ENCODE measurements at places on chromosomes 1 and 21.

DNA sequence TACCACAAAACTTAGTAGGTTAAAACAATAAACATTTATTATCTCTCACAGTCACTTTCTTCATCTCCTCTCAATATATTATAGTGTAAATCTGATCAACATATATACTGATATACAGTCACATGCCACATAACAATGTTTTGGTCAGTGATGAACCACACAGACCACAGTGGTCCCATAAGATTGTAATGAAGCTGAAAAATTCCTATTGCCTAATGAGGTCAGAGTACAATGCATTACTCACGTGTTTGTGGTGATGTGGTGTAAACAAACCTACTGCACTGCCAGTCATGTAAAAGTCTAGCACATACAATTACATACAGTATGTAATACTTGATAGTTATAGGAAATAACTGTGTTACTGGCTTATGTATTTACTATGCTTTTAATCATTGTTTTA lies 30.1 kb downstream of the OLFML3 start:
- DNase-seq = no peak

GRCh38 chr21:41373253-41373652 lies 11.4 kb downstream of the MX2 start:
- DNase-seq = no peak

DNA sequence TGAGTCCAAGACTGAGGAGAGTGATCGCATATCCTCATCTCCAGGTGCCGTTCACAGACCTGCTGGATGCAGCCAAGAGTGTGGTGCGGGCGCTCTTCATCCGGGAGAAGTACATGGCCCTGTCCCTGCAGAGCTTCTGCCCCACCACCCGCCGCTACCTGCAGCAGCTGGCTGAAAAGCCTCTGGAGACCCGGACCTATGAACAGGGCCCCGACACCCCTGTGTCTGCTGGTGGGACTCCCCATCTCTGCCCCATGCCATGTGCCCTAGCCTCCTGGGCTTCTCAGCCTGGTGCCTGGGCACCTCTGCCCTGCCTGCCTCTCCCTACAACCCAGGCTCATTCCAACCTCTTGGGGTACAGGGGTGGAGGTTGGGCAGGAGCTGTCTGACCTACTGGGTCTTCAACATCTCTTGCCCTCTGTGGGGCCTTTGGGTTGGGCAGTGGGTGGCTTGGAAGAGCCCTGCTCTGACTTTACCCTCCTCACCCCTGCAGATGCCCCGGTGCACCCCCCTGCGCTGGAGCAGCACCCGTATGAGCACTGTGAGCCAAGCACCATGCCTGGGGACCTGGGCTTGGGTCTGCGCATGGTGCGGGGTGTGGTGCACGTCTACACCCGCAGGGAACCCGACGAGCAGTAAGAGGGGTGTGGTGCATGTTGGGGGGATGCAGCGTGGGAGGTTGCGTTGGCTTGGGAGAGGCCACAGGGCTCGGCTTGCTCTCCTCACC lies 7.2 kb downstream of the AMPD2 start:
- no peak for DNase-seq

- DNase-seq = no peak
These were observed 7.1 kb upstream of the NSUN4 start for GRCh38 chr1:46333300-46334029.

DNA sequence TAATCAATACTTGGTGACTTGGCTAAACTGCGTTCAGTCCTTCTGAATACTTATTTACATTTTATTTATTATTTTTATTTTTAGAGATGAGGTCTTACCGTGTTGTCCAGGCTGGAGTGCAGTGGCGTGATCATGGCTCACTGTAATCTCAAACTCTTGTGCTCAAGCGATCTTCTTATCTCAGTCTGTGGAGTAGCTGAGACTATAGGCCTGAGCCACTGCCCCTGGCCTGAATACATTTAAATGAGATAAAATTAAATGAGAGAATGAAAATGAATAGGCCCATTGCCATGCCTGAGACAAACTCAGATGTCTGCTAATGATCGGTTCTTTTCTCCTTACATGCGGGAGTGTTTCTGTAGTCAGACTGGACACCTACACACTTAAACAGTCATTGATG lies 86.0 kb downstream of the GALNT2 start:
- no peak for DNase-seq

GRCh38 chr1:18599086-18599485 lies 31.6 kb upstream of the PAX7 start:
- DNase-seq = no peak

GRCh38 chr1:185672719-185673360 lies 61.4 kb upstream of the HMCN1 start:
- no peak for DNase-seq

DNA sequence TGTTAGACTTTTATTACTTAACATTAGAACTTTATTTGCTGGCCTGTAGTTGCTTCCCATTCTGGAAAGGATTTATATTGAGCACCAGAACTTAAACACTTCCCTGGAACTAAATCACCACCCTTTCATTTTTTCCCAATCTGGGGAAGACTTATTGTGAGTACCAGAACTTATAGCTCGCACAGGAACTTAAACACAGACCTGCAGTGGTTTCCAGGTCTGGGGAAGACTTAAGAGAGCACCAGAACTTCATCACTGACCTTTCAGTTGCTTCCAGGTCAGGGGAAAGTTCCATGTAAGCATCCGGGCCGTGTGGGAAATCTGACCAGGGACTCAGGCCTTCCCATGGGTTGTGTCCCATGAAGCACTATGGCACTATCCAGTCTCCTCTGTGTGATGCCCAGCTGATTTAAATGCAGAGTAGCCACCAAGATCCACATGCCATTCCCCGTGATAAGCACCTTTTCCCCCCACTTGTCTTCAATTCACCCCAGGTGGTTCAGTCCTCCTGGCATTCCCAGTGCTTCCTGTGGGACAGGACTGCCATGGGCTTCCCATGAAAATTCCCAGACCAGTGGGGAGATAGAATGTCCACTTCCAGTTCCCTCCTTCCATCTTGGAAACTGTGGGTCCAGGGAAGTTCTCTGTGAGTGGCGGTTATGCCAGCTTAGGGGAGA lies 48.9 kb downstream of the C4BPA start:
- DNase-seq = no peak

GRCh38 chr1:246576709-246577032 lies 10.4 kb downstream of the CNST start:
- DNase-seq = no peak

DNA sequence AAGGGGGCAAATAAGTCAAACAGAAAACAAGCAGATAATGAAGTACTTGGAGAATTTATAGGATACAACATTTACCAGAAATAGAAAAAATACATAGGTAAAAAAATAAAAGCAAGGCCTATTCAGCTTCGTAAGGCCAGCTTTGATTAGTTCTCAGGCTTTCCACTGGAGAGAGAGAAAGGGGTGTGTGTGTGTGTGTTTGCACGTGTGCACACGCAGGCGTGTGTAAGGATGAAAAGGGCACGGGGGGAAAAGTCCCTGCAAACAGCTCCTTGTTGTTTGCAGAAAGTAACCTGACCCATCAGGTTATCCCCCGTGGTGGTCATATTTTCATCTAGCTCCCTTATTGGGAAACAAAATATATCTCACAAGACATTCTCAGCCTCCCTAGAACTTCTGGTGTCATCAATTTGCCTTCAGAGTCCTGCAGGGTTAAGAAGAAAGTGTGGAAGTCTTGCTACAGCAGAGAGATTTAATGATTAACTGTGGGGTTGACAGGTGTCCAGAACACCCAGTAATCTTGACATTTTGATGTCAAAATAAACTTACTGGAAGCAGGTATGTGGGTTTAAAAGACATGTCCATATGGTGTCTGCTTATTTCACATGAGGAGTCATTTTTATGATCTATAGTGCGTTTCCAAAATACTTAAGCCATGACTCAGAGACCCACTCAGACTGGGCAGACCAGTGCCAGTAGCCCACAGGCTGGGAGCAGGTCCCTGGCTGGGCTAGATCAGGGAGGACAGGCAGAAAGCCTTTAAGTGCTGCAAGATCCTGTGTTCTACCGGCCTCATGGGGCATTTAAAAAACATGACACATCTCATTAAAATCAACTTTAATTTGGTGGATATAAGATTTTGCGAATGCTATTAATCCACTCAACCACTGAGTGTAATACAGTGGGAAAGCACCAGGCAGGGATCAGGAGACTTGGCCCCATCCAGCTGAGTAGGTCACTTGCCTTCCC lies 487.6 kb upstream of the CAMK1G start:
- DNase-seq = no peak

- DNase-seq = no peak
These were observed 26.7 kb upstream of the MYOCOS start for GRCh38 chr1:171595324-171595723.

GRCh38 chr1:98677288-98677687 lies 15.8 kb downstream of the SNX7 start:
- DNase-seq = no peak

DNA sequence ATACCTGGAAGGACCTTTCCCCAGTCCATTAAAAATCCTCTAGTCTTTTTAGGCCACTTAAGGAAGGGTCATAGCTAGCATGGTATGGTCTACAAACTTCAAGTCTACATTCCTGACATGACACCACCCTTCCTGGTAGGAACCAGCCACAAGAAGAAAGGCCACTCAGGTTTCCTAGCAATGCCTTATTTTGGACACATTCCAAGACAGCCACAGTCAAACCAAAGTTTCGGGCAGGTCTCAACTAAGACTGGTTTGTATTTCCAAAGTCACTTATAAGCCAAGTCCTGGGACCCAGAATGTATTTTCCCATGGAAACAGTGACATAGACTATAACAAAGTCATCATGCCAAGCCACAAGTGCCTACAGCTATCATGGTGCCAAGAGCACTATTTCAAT lies 50.6 kb upstream of the SLC44A3 start:
- no peak for DNase-seq

DNA sequence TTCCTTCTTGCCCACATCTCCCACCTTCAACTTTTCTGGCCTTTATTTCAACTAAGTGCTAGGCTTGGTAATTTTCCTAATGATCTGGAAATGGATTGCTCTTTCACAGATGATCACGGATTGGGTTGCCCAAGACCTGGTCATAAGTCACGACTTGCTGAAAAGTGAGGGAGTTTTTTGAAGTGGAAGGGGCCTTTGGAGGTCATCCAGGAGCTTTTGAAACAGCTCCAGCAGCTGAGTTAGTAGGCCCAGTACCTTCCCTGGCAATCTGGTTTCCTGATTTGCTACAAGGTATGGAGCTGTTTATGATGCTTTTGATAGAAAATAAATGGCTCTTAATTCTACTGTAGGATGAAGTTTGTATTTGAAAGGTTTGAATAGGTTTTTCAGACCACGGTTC lies 20.4 kb downstream of the GREM2 start:
- DNase-seq = no peak

- no peak for DNase-seq
These were observed 156.5 kb upstream of the BRINP3 start for GRCh38 chr1:190634134-190634533.

DNA sequence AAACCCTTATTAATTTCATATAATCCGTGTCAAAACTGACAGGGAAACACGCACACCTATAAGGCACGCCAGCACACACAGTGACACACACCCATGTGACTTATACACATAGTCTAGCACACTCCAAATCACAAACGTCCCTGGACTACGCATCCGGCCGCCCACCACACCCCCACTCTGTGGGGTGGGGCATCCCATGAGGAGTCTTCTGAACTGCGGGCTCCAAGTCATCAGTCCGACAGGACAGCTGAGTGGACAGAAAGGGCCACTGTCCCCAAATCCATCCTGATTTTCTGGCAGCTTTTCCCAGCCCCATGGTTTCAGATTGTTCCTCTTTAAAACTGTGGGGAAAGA lies 829 bp downstream of the PEA15 start:
- no peak for DNase-seq

DNA sequence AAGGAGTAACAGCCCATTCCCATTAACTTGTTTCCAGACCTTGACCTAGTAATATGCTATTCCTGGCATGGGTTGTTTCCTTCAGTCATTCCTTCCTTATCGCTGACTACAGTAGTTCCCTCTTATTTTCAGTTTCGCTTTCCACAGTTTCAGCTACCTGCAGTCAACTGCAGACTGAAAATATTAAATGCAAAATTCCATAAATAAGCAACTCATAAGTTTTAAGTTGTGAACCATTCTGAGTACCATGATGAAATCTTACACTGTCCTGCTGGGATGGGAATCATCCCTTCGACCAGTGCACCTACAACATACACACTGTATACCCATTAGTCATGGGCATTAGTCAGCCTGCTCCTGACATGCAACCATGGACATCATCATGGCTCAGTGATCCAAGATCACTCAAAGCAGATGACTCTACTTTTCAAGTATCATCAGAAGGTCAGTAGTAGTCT lies 66.7 kb downstream of the CCDC30 start:
- DNase-seq = no peak

- DNase-seq = no peak
These were observed 5.1 kb downstream of the DCST1 start for GRCh38 chr1:155038602-155039307.

DNA sequence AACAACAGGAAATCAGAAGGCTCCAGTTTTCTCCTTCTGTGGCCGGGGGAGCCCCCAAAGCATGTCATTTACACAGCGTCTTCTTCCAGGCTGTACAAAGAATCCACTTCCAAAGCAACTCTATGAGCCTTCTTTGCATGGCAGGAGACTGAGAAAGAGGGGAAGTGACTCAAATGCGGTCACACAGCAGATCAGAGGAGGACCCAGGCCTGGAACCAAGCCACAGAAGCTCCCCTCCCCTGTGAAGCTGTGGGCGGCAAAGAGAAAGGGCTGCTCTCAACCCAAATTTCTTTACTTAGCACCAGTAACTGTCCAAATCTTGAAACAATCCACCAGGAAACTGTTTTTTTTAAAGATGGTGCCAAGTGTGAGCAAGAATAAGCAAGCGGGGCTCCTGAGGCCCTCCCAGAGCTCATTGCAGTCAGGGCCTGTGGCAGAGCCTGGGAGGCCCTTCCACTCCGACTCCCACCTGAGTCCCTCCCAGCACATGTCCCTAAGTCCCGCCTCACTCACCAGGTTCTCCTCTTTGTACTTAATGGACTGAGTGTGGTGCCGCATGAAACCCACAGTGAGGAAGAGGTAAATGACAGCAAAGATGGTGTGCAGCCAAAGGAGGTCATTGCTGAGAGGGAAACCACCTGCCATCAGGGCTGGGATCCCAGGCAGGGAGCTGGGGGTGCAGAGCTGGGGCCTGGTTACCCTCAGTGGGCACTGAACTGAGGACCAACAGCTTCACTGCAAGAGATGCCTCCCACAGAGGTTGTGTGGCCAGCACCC lies 15.9 kb downstream of the TMEM63A start:
- peak; percentile 46 for DNase-seq

DNA sequence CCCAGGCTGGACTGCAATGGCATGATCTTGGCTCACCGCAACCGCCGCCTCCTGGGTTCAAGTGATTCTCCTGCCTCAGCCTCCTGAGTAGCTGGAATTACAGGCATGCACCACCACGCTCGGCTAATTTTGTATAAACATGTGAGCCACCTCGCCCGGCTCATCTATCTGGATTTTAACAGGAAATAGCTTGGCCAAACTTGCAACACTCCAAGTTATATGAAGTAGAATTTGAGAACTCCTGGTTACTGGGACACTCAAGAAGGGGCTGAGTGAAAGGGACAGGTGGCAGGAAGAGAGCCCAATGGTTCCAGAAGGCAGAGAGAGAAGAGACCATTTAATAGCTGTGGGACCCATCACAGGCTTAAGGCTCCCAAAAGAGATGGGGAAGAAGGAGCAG lies 2.9 kb upstream of the GPX7 start:
- DNase-seq = no peak

Data from T-helper 17 cell (primary cell).